Vagina (tissue), 2 donors: ENCODE measurements at places on chromosomes 4 and X.

DNA sequence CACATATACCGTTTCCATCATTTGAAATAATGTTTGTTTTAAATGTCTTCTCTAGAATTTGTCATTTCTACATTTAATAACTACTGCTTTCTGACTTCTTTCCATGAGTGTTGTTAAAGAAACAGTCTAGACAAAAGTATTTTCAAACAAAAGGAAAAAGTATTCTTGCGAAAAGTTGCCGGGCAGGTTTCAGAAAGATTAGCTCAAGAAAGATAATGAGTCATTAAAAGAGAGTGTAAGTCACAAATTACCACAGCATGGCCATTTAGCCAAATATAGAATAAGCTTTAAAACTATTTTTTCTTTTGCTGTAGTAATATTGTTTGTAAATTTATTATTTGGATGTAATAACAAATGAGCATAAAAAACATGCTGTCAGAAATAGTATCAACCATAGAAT is 493.0 kb downstream of the TLL1 start:
- no peak overlapping the region for H3K27ac ChIP-seq
- no peaks in the 10 kb centered on the region for H3K27me3 ChIP-seq
- H3K4me1 ChIP-seq, result no peaks in the 10 kb centered on the region
- DNase-seq, result no peak
- no peaks in the 10 kb centered on the region for H3K36me3 ChIP-seq

DNA sequence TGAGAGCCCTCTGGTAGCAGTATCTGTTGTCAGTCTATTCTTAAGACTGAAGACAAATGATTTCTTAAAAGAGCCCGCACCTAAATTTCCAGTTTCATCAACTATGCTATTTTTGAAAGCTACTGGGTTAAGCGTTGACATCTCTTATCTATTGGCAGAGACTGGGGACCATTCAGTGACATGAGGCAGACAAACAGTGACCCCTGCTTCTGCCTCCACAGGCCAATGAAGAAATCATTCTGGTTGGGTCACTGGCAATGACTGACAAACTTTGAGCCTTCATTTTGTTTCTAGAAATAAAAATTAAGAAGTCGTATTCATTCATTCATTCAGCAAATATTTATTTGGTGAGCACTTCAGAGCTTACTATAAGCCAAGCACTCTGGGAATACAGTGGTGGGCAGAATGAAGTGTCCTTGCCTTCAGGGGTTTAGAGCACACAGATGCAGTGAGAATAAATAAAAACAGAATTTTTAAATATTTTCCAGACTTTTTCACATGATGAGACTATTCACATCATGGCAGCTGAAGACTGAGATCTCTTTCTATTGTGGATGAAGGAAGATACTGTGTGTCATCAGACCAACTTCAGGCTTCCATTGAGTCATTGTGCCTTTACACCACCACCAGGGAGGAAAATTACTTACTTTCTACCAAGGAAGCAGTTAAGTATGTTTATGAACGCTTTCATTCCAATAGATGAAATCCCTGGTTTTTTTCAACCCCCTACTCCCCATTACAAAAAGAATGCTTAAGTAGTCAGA is 36.0 kb downstream of the SORBS2 start:
- H3K4me3 ChIP-seq, result no peak overlapping the region
- no peaks in the 10 kb centered on the region for H3K36me3 ChIP-seq
- peaks cover 9% of the 10 kb centered on the region for H3K4me1 ChIP-seq
- DNase-seq, result peak; percentile 5

GRCh38 chr4:12126474-12126873 is 697.8 kb upstream of the HS3ST1 start:
- H3K27ac ChIP-seq, result no peak overlapping the region
- H3K27me3 ChIP-seq, result no peaks in the 10 kb centered on the region
- no peak for DNase-seq

GRCh38 chr4:107996949-107997788 is 7.5 kb downstream of the HADH start:
- H3K27me3 ChIP-seq, result no peaks in the 10 kb centered on the region
- DNase-seq, result no peak
- H3K4me3 ChIP-seq, result no peak overlapping the region

- no peak for DNase-seq
- H3K4me1 ChIP-seq, result no peaks in the 10 kb centered on the region
- H3K36me3 ChIP-seq, result no peaks in the 10 kb centered on the region
- H3K27me3 ChIP-seq, result no peaks in the 10 kb centered on the region
- H3K27ac ChIP-seq, result peak overlapping the region; percentile 82
- peak overlapping the region; percentile 49 for H3K4me3 ChIP-seq
These were observed 855 bp downstream of the GPRASP2 start for GRCh38 chrX:102712981-102713625.

DNA sequence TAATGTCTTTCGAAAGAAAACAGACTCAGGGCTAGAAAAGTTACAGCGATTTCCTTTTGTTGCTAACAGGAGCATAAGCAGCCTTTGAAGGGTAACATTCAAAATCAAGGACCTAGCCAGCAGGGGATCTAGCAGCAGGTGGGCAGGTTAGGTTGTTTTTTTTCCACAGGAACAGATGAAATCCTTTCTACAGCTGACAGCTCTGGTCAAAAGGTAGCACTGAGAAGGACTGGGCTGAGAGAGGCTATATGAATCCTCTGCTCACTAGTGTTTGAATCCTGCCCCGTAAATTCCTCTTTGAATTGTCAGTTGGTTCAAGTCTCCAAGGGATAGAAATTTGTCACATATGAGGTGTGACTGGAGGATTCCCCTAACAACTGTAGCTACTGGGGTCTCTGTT is 188.2 kb downstream of the SH2D1A start:
- DNase-seq, result no peak
- no peaks in the 10 kb centered on the region for H3K4me1 ChIP-seq
- H3K4me3 ChIP-seq, result no peak overlapping the region
- H3K27ac ChIP-seq, result no peak overlapping the region
- H3K27me3 ChIP-seq, result no peaks in the 10 kb centered on the region
- no peaks in the 10 kb centered on the region for H3K36me3 ChIP-seq

DNA sequence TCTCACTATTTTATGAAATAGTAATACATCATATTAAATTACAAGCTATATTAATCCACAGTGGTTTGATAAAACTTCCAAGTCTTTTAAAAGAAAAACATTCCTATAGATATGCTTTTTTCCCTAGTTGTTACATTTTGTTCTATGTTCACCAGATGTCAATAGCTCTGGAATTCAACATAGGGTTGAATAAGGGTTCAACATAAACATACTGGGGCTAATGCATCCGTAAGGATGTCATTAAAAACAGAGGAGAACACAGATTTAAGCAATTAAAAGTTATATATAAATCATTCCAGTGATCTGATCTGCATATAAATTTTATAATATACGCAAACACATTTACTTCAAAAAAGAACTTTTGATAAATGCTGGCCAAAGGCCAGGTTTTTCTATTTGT is 32.5 kb downstream of the SULT1B1 start:
- H3K36me3 ChIP-seq, result no peaks in the 10 kb centered on the region
- DNase-seq, result no peak
- peak overlapping the region; percentile 72 for H3K27ac ChIP-seq

GRCh38 chr4:2241003-2241402 is 918 bp downstream of the HAUS3 start:
- no peaks in the 10 kb centered on the region for H3K27me3 ChIP-seq
- peak overlapping the region; percentile 84 for H3K4me3 ChIP-seq
- peaks cover 68% of the 10 kb centered on the region for H3K4me1 ChIP-seq
- no peak for DNase-seq
- no peak overlapping the region for H3K27ac ChIP-seq

DNA sequence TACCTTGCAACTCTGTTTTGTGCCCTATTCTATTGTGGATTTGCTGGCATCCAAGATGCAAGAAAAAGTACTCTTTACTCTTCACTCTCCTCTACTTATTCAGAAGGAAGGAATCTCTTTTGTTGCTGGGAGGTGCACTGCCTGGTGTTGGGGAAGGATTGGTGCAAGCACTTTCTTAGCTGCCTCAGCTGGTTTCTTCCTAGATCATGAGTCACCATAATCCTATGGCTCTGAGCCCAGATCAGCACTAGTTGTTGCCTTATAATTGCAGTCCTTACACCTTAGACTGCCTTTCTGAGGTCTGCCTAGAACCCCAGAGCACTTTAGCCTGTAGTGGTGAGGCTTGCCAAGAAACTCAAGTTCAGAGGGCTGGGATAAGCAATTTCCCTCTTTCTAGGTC is 37.0 kb upstream of the CT83 start:
- no peak overlapping the region for H3K27ac ChIP-seq
- no peaks in the 10 kb centered on the region for H3K4me1 ChIP-seq
- H3K36me3 ChIP-seq, result no peaks in the 10 kb centered on the region
- no peak overlapping the region for H3K4me3 ChIP-seq
